Activated CD8-positive, alpha-beta memory T cell treated with anti-CD3 and anti-CD28 coated beads, Interleukin-2, amount 50 U/mL, for 48 hours (primary cell): ENCODE measurements at places on chromosomes 2 and 18.

DNA sequence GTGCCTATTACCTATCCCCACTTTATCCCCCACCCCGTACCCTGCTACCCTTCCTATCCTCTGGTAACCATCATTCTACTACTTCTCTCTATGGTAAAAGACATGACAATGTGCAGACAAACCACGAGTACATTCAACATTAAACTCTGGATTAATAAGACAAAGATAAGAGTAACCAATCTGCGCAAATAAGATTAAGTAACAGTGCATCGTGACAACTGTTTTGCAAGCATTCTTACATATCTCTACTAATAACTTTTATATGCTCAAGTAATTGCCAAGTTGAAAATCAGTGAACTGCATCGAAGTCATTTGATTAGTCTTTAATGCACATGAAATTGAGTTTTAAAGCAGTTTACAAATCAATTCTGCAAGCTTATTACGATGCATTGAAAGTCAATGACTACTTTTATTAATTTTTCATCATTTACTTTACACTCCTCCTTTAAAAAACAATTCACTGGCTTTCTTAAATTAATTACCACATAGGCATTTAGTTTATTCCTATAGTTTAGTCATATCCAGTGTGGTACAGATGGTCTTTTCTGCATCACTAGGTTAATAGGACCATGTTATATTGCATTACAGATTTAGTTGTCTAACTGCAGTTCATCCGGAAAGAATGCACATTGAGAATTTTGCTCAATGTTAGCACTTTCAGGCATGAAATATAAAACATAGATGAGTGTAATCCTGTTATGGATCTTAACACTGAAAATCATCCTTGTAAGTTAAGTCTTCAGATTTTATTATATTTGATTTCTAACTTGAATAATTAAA, 178.1 kb downstream of the GCA start:
- no peak for DNase-seq

DNA sequence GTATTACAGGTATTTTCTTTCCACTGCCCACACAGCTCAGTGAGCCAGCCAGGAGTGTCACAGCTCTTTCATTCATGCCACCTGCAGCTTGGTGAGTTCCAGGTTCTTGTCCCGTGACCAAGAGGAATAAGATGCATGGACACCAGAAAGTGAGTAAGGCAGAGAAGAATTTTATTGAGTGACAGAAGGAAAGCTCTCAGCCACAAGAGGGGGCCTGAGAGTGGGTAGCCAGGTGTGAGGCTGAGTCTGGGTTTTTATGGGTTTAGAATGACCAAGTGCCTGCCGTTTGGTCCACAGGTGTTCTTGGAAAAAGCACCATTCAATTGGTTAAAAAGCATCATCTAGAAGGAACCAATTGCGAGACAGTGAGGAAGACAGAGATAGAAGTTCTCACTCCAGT, 1097.1 kb upstream of the SLC39A10 start:
- no peak for DNase-seq

GRCh38 chr2:145422576-145422975, 902.7 kb upstream of the ZEB2 start:
- no peak for DNase-seq

DNA sequence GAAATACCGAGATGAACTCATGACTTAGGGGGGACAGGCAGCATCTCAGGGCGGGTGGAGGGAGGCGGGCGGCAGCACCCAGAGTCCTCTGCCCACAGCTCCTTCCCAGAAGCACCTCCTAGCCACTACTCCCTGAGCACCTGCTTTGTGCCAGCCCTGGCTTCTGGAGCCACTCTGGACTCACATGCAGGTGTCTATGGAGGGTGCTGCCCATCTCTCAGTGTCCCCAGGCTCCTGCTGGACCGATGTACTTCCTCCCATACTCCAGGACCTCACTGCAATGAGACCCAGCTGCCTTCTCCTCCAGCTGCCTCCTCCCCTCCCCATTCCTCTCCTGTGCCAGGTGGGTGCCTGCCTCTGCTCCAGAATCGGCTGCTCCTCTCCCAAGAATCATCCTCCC, 22.1 kb upstream of the OTOS start:
- no peak for DNase-seq

- DNase-seq: no peak
These were observed 6.2 kb upstream of the KDSR start for GRCh38 chr18:63373161-63373560.

- DNase-seq: no peak
These were observed 108.0 kb upstream of the HAAO start for GRCh38 chr2:42900289-42900891.

- DNase-seq: no peak
These were observed 159.5 kb downstream of the RIF1 start for GRCh38 chr2:151569167-151569566.

DNA sequence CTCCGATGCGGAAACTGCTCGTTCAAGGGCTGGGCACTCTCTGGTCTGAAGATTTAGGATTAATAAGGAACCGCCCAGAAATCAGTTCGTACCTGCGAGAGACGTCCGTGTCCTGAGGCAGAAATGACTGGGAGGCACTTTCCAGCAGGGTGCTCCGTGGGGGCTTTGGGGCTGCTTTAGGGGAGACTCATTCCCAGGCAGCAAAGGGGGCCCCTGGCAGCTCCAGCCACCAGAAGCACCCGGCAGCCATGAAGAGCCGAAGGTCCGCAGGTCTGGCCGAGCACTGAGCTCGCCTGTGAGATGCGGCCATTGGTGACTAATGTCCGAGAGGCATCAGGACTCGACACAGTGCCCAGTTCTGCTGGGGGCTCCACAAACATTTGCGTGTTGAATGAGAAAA, 20.9 kb downstream of the KCNG2 start:
- no peak for DNase-seq

- DNase-seq: no peak
These were observed 78.6 kb downstream of the HAUS1 start for GRCh38 chr18:46182633-46183358.

- DNase-seq: no peak
These were observed 95.9 kb upstream of the LCLAT1 start for GRCh38 chr2:30351116-30351515.

DNA sequence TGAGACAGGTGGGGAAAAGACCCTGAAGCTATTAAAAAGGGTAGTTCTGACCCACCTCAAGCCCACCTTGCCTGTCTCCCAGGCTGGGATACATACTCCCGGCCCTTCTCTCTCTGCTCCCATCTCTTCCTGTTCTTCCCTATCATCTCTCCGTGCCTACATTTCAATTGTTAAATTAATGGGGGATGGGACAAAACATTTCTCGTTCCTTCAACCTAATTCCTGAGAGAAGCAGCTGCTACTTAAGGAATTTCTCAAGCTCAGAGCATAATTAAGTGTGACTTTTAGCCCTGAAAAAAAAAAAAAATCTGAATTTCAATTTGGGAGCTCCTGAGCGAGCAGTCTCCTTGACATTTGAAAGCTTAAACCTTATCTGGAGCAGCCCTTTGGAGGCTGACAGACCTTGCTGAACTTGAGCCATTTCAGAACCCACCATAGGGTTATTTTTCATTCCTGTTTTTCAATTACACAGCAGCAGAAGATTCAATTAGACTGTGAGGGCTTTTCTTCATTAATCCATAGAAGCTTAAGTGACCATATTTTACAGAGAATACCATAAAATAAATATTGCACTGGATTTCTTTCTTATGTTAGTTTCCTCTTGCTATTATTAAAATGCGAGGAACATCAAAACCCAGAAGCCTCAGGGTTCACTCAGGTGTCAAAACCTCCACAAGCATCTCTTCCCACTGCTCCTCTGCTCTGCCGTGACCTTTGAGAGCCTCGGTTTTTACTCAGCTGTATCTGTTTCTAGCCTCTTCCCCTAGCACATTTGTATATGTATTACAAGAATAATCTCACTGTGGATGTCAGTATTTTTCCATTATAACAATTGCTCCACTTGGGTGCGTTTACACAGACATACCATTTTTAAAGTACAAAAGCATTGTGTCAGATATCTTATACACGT, 125.7 kb downstream of the B3GNT2 start:
- DNase-seq: no peak

DNA sequence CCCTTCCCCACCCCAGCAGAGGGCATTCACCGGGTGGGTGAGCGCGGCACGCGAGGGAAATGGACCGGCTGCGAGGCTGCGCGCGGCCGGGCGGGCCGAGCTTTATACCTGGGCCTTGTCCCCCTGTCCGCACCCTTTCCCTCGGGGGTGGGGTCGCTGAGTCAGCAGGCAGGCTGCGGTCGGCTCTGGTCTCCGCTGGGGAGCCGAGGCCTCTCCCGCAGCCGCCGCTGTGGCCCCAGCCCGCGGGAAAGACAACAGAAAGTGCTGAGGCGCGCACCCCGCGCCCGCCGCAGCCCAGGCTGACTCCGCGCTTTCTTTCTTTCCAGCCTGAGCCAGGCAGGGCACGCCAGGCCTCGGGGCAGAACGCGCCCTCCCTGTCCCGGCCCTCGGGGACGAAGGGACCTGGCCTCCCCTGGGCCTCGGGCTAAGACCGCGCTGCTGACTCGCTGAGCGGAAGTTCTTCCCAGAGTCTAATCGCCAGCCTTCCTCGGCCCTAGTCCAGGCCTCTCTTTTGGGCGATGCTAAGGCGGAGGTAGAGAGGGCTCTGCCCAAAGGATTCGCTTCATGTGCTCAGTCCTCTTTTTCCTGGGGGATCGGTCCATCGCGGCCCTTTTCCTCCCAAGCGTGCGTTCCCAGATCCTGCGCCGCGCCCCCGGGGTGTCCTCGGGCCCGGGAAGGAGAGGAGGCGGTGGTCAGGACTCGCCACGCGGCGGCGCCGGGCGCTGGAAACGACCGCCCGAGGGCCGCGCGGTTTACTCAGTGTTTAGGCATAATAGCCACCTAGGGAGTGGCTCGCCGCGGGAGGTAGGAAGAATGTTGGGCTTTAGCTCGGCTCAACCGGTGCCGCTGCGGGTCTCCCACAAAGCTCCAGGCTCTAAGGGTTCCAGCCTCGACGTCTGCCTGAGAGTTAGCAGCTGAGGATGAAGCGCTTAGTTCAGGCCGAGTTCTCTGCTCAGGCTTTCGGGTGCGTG, at the start of gene CRYBA2:
Gene CRYBA2, minus strand, starts transcription at position 78 of the 971 bp plus-strand sequence. CDS start 246 bp downstream, outside the sequence.
- DNase-seq: no peak

DNA sequence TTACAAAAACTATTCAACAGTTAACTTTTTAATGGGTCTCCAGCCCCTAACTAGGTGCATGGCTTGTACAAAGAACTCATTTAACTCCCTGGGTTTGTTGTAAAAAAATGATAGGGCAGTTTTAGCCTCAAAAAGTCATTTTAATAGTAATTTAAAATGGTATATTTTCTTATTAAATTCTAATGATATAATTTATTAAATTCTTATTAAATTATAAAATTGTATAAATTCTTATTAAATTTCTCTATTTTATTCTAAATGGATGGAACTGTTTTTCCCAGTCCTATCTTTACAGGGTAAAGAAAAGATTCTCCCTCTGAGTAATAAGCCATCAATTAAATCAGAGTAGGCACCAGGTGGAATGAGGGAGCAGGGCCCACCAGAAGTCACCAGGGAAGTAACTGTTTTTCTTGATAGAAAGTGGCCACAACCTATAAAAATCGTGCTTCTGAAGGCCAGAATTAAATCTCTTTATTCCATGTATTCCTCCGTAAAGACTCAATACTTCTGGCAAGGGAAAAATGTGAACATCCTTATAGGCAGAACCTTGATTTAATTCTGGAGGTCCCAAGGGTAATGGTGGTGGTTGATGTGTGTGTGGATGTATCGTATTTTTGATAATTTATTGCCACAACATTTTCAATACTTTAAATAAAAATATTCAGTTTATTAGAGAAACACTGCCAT, 814 bp downstream of the FKBP7 start:
- no peak for DNase-seq

GRCh38 chr18:3466045-3466444, 16.1 kb downstream of the TGIF1 start:
- DNase-seq: no peak

- no peak for DNase-seq
These were observed 11.9 kb downstream of the IL18R1 start for GRCh38 chr2:102367331-102367971.

DNA sequence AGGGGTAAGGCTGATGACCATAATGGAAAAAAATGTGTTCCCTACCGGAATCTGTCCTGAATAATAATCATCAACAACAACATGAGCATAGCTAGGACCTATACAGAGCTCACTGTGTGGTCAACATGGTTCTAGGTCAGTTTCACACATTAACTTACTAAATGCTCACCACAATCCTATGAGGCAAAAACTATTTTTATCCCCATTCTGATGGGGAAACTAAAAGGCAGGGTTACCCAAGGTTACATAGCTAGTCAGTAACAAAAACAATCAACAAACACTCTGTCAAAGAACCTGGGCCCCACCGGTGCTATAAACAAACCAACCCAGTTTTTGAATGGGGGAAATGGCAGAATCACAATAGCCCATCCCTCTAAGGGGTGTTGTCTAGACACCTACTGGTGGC, 40.1 kb downstream of the AOX1 start:
- DNase-seq: no peak

- DNase-seq: no peak
These were observed 611.1 kb upstream of the FANCL start for GRCh38 chr2:58852243-58852642.

DNA sequence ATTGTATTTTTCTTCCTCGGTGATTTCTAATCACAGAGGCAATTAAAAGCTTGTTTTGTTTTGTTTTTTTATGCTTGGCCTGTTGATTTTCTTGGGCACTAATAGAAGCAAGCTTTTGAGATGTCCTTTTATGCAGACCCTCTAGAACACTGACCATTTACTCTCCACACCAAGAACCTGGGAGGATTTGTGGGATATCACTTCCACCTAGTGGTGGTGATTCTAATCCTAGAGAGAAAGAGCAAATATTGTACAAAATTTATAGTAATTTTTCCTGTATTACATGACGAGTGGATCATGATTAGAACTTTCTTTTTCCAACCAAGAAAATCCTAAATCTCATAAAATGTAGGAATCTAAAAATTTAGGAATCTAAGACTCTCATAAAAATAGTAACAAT, 23.4 kb downstream of the NEMP2 start:
- DNase-seq: no peak

DNA sequence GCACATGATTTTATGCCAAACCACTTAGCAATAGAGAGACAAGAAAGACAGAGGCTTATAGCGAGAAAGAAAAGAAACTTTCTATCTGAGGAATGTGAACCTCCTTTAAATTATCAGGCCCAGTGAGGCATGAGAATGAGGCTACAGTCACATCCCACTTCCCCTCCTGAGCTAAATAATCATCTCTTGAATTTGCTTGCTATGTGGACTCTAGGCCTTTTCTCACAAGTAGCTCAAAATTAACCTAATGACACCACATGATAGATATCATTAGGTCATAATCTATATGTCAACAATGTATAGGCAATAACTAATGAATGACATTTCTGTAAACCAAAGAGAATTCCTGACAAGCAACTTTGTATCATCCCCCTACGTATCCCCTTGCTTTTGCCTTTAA, 301.5 kb upstream of the MGAT5 start:
- DNase-seq: no peak

- DNase-seq: no peak
These were observed 34.3 kb downstream of the MSH2 start for GRCh38 chr2:47437287-47437686.
